Hindlimb muscle (tissue), 1 donor: ENCODE measurements at places on chromosomes 3 and 15. TPM values are rescaled to one million over a fixed set of nuclear protein-coding genes. Genes with fewer than 3 reads are reported as not detected.

Gene FOXB1
- polyA plus RNA-seq, result not detected

GRCh38 chr3:124680521-124680920 lies 49.7 kb upstream of the UMPS start:
- DNase-seq, result no peak

- DNase-seq, result peak; percentile 6
Observed at GRCh38 chr3:87298111-87298718, 21.8 kb upstream of the POU1F1 start.

DNA sequence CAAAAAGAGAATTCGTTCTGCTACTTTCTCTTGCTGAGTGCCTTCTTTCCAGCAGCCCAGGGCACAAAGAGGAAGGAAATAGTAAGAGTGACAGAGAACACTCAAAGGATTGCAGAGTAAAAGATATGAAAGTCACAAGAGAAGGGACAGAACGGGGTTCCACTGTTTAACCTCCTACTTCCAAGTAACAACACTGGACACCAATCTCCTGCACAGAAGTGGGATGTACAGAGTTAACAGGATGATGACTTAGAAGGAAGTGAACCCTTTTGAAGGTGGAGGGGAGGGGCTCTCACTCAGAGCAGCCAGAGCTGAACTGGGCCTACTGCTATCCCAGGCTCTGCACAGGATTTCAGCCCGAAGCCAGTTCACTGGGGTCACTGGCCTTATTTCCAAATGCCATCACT lies 130.1 kb upstream of the PRICKLE2 start:
- no peak for DNase-seq

DNA sequence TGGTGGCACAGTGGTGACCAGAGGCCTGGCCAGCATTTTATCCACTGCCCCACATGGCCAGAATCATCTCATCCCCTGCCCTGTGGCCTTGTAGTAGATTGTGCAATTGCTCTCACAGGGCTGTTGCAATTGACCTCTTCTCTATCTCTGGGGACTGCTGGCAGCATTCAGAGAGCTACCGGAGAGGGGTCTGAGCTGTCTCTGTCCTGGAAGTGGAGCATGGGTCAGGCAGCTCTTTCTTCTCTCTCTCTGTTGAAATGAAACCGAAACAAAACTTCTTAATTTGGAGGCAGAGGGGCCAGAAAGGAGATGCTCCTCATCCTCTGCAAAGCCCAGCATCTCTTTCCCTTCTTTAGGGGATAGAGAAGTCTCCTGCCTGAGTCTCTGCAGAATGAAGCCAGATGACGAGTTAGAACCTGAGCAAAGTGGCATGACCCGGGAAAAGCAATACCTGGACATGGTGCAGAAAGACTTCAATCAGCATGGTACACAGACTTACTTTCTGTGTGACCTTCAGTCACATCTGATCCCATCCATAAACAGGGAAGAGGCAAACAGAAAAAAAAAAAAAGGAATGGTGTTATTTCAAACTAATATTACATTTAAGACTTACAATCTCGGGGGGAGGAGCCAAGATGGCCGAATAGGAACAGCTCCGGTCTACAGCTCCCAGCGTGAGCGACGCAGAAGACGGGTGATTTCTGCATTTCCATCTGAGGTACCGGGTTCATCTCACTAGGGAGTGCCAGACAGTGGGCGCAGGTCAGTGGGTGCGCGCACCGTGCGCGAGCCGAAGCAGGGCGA lies 144.5 kb upstream of the BCL6 start:
- DNase-seq, result no peak

DNA sequence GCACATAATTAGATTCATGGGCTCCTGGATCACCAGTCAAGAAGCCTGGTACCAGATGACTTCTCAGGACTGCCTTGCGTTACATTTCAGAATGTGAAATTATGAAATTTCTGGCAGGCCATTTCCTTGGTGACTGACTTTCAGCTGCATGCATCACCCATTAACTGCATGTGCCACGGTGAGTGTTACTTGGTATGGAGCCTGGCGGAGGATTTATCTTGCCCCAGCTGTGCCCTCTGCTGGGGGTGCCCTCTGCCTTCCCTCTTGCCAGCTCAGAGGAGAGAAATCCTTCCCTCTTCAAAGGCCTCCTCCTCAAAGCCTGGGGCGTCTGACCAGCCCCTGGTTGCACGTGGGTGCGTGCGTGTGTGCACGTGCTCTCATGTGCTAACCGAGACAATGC lies 57.7 kb upstream of the CTSH start:
- no peak for DNase-seq

DNA sequence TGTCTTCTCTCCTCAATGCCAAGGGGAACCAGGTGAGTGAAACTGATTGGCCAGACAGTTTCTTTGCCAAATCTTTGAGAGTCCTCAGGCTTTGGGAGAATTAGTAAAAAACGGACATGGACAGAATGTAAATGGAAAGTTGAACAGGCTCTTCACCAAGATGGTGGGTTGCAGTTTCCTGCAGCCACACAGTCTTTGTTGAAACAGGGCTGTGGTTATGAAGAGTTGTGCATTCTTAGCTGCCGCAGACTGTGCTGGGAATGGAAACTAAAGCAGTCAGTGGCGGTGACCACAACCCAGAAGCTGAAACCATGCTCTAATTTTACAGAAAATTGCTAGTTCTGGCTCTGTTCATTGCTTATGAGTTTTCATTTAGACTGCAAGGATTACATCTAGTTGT lies 42.1 kb upstream of the TASOR start:
- DNase-seq, result no peak
